ENCODE measurements at places on chromosomes 6 and 20.

- no peak for DNase-seq
Measured at GRCh38 chr20:35014537-35014936, 58.9 kb downstream of the MYH7B start.

- peak; percentile 82 for DNase-seq
Measured at GRCh38 chr6:30007132-30007764, 53.8 kb upstream of the POLR1H start.

DNA sequence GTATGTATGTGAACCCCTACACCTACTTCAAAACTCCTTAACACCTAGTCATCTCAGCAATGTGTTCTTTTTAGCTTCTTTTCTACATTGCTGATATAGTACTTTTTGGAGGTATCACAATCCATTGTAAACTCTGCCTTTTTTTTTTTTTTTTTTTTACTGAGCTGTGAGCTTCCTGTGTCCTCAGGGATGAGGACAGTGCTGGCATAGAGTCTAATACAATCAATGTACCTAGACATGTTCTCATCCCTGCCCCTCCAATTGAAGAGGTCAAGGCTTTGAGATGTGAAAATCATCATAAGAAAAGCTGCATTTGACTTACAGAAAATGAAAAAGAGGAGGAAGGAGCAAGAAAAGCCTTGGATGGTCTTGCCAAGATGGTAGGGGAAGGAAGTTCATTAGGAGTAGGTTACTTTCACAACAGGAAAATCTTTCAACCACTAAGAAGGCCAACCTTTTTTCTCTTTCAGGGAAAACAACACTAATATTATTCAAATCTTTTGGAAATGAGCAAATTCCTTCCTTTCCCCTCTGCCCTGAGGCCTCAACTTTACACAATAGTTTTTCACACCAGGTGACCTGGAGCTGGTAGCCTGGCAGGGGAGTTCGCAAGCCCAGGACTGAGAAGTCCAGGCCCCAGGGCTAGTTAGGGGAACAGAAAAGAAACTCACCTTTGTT is 2.8 kb upstream of the JARID2 start:
- DNase-seq, result peak; percentile 15

GRCh38 chr6:55902796-55903195 is 27.4 kb upstream of the BMP5 start:
- no peak for DNase-seq

DNA sequence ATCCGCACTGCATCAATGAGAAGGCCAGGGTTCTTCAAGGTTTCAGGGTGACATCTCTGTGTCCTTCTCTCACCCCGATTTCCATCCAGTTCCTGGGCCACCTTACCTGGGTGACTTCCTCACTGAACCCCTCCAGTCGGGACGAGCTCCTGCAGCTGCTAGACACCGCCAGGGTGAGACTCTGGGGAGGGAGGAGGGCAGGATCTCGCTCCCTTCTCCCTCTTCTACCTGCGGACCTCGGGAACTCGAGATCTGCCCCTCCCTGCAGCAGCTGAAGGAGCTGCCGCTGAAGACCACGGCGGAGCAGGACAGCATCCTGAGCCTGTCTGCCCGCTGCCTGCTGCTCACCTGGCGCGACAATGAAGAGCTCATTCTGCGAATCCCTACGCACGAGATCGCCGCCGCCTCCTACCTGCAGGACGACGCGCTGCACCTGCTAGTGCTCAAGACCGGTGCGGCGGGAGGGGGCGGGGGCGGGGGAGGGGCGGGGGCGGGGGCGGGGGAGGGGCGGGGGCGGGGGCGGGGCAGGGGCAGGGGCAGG is 7.5 kb downstream of the CCM2L start:
- peak; percentile 78 for DNase-seq

GRCh38 chr6:157443066-157443800 is 62.2 kb downstream of the ZDHHC14 start:
- DNase-seq, result no peak

- DNase-seq, result no peak
Measured at GRCh38 chr6:138493413-138493812, 5.9 kb downstream of the NHSL1 start.

GRCh38 chr20:1567392-1568162 is 10.1 kb upstream of the SIRPD start:
- no peak for DNase-seq

DNA sequence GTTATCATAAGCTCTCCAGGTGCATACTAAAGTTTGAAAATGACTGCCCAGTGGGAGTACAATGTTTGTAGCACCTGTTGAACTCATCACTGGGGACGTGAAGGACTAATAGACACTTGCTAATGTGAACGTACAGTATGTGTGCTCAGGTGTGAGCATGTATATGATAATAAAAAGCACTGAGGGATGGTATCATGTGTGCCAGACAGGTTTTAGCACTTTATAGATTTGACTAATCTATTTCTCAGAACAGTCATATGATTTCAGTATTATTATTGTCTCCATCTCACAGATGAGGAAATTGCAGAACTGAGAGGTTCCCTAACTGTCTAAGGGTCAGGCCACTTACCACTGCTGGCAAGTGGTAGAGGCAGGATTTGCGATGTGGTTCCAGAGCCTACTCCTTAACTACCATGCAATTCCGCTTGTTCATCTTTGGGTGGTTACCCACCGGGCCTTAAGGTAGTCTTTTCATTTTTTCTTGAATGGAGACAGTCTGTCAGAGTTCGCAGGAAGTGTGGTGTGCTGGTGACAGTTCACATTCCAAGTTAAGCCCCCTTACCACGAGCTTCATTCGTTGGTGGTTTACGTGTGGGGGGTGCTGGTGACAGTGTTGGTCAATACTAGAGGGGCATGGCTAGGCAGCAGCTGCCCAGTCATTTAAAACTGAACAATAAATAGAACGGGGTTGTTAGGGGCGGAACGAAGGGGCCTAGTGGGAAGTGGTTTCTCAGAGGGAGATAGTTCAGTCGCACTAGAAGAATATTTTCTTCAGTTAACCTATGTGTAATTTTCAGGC is 46.8 kb downstream of the RREB1 start:
- DNase-seq, result no peak
